ENCODE measurements at places on chromosomes 5 and 9.

DNA sequence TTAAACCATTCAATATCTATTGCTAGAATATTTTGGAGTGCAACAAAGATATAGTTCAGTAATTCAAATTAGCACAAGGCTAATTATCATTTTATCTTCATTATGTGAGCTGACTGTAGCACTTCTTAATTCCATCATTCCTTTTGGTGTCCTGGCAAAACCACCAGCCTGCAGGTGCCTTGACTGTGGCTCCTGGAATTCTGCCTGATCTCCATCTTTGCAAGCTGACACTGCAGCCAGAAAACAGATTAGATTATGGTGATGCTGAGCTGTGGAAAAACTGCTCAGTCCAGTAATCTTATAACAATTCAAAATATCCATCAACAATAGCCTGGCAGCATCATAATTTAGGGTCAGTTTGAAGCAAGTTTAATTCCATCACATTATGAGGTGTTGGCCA, 919.5 kb downstream of the DTWD2 start:
- no peak for DNase-seq

GRCh38 chr9:123834218-123834888, 95.6 kb downstream of the DENND1A start:
- no peak for DNase-seq

DNA sequence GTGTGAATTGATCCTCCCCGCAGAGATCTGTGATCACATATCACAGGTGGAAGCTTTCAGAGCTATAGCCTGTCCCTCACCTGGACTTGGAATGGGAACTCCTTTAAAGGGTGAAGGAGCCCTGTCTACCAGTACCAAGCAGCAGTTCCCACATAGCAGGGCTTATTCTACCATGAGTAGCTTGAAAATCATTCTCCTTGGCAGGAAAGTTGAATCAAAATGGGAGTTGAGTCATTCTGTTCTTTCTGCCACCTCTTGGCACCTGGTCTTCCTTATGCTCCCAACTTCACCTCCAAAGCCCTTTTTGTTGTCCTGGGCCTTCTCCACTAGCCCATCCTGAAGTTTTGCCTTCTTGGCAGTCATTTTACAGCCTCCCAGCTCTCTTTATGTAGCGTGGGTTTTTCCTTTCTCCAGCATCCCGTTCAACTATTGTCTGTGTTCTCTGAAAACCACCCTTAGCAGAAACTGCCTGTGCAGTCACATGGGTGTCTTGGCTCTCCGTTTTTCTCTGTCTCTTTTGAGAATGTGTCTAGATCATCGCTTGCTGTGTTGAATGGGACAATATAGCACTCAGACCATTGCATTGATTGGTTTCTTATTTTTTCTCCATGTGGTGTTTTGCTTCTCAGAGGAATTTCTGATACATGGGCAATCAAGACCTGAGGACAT, 222.2 kb downstream of the AOPEP start:
- DNase-seq: no peak

- no peak for DNase-seq
These were observed 85.4 kb upstream of the EQTN start for GRCh38 chr9:27382308-27382707.

DNA sequence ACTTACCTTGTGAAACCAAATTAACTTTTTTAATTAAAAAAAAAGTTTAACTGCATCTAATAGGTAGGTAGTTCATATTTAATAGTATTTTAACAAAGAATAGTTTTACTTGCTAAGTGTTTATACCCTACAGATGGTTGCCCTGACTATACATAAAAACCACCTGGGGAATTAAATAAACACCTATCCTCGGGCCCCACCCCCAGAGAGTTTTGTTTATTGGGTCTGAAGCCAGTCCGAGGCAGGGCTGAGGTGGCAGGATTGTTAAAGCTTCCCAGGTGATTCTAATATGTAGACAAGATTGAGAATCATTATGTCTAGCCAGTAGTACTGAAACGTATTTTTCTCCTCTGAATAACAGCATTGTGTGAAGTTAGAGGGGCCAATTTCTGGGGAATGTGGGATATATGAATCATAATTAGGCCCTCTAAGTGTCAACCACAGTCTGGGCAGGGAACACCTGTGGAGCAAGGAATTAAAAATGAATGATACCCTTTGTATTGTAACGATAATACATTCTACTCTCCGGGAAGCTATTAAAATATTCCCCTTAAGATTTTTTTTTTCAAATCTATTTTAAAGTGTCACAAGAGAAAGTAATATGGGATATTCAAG, 5.6 kb upstream of the PAM start:
- no peak for DNase-seq

- DNase-seq: no peak
These were observed 29.7 kb downstream of the ANXA6 start for GRCh38 chr5:151127926-151128325.

GRCh38 chr5:7146886-7147285, 249.1 kb upstream of the ADCY2 start:
- peak; percentile 35 for DNase-seq

Measured in body of pancreas (tissue), 4 donors.